Motor neuron (in vitro differentiated cells): ENCODE measurements at places on chromosomes 3 and 15. TPM values are rescaled to one million over a fixed set of nuclear protein-coding genes. Genes with fewer than 3 reads are reported as not detected.

DNA sequence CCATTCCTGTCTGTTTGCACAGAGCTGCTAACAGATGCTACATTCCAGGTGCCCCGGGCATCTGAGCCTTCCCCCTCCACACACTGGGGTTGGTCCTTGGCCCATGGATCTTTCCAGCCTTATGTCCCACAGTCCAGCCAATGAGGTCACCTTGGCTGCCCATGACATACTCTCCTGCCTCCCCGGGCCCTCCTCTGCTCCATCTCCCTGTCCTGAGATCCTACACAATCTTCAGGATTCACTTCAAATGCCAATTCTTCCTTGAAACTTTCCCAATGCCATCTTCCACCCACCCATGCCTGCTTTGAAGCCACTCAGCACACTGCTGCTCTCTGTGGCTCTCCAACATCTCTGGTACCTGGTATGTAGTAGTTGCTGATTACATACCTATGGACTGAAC lies 4.3 kb downstream of the CHRNA3 start:
- no peak for ATAC-seq

DNA sequence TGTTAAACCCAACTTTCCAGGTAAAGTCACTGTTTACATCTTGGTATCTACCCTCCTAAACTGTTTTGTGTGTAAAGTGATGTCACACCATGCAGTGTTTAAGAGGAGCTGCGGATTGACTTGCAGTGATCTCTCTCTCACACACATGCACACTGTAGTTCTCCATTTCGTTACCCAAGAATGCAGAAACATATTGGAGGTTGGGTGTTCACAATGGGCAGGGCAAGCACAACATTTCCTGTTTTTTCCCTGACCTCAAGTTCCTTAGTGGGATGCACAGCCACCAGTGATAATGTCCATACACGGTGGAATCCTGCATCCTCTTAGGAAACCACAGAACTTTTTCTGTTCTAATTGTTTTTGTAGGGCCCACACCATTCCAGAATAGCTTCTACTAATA lies 85.3 kb upstream of the CFAP20DC start:
- no peak for ATAC-seq

GRCh38 chr3:190424478-190425439 lies 24.9 kb downstream of the TMEM207 start:
- ATAC-seq, result peak; percentile 82

- no peak for ATAC-seq
Observed at GRCh38 chr3:154081305-154081704, 39.9 kb upstream of the ARHGEF26 start.

GRCh38 chr15:27330326-27330725 lies 359.3 kb downstream of the GABRG3 start:
- ATAC-seq, result no peak

The TP53BP1 gene
- total RNA-seq, result 68.8 and 85.1 TPM in 2 replicates

The GUCA1C gene
- not detected in 2 replicates for total RNA-seq

The ABTB1 gene
- 43.6 and 56.8 TPM in 2 replicates for total RNA-seq

The EPHA6 gene
- 11.2 and 21.2 TPM in 2 replicates for total RNA-seq

The PPIP5K1 gene
- 17.3 and 25.8 TPM in 2 replicates for total RNA-seq
